ENCODE measurements at places on chromosomes 6 and 20.

DNA sequence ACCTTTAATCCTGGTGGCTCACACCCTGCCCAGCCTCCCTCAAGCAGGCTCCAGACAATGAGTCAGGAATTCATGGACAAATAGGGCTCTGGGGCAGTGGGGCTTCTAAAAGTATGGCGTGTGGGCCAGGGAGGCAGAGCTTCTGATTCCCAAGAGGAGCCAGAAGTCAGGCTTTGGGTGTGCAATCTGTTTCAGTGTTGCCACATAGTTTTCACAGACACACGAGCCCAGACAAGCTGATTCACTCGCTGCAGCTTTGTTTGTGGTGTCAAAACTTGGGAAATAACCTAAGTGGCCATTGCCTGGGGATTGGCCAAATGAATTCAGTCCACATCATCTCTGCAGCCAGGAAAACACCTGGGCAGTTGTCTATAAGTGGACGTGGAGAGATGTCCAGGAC is 9.2 kb downstream of the PEDS1 start:
- no peak for DNase-seq

DNA sequence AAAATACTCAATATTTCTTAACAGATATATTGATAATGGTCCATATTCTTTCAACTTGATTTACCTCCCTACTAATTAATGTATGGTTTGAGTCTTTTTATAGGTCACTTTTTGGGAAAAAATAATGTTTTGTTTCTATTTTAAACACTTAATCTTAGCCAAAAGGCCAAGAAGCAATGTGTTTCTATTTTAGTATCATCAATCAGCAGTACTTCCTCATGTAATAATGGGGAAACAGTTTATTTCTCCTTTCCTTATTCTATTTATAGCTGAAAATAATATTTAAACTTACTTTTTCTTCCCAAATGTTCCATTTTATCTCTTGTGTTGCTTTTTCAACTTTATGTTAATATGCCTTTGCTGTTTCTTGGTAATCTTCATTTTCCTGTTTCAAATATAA is 295.1 kb downstream of the ALDH8A1 start:
- no peak for DNase-seq

- DNase-seq, result no peak
These were observed 27.6 kb upstream of the ANKEF1 start for GRCh38 chr20:10007158-10007557.

DNA sequence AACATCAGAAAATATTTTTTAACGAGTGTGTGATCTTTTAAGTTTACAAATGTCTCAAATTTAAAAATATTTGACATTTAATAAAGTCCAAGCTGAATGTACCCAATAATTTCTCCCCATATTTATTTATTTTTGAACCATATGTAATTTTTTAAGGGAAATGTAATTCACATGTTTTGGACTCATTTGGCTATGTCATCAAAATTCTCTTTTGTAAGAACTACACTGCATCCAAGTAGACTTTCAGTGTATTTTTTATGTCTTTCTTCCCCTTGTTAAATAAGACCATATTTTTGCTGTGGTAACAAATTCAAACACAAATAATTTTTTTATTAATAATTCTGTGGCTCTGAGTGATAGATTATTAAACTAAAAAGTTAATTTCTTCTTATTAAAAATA is 365.2 kb downstream of the CD109 start:
- no peak for DNase-seq

- DNase-seq, result no peak
These were observed 5.0 kb downstream of the GFRA4 start for GRCh38 chr20:3658019-3658715.

- no peak for DNase-seq
These were observed 117.5 kb downstream of the FAM120B start for GRCh38 chr6:170423814-170424603.

DNA sequence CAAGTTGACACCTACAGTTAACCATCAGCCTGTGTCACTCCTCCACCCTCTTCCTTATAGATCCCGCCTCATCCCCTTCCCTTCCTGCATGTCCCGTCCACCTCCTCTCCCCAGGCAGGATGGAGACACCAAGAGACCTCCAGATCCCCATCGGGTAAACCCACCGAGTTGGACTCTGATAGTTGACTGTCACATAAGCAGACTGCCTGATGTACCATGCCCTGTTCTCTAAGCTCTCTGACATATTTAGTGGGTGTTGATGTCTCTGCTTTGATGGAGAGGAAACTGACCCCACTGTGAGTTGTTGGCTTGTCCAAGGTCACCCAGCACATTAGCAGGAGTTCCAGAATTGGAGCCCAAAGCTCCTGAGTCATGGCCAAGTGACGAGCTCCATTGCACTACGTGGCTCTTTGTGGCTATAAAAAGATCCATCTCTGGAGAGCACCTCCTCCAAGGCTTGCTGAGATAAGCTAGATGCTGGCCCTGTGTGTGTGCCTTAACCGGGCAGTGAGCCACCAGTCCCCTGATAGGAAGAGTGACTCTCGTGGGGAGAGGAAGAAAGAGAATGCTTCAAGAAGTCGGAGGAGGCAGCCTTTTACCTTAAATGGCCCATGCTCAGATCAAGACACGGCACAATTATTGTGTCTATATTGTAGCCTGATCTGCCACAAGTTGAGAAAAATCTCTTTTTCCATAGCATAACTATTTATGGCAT is 236.0 kb upstream of the ECI2 start:
- DNase-seq, result no peak

GRCh38 chr20:52448513-52449232 is 257.1 kb upstream of the ZFP64 start:
- DNase-seq, result no peak

GRCh38 chr6:39577446-39578165 is 147.6 kb downstream of the KIF6 start:
- no peak for DNase-seq

DNA sequence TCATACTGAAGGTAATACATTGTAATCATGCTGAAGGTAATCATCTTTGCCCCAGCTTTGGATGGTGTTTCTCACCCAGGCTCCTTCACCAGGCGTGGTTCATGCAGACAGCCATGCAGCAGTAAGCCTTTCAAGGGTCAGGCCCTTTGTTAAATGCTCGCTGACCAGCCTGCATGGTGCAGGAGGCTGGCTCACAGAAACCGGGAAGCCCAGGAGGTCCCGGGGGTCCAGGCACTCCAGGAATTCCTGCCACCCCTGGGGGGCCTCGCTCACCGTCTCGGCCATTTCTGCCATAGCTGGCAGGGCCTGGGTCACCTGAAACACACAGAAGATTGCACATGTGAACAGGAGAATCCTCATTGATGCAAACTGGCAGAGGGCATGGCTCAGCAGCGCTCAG is 86.1 kb downstream of the COL9A1 start:
- DNase-seq, result no peak

- no peak for DNase-seq
These were observed 55.2 kb downstream of the TIAM2 start for GRCh38 chr6:155050311-155050710.

- DNase-seq, result no peak
These were observed 18.7 kb upstream of the YWHAB start for GRCh38 chr20:44866703-44867335.

GRCh38 chr6:7201444-7201731 is 93.6 kb downstream of the RREB1 start:
- DNase-seq, result no peak

DNA sequence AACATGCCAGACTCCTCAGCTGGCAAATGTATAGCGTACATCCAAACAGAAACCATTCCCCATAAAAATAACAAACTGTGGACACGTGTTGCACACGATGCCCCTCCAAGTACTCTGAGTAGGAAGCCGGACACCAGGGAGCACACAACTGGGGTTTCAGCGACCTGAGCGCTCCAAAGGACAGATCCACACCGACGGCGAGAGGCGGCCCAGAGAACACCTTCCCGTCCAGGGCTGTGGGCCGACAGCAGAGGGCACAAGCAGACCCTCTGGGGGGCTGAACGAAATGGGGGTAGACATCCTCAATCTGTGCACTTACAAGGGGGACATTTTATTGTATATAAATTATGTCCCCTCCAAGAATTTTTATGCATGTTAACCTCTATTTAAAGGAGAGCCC is 24.7 kb downstream of the TAF4 start:
- no peak for DNase-seq

- no peak for DNase-seq
These were observed 1.6 kb downstream of the PSMA7 start for GRCh38 chr20:62141397-62142251.

- no peak for DNase-seq
These were observed 1267.0 kb upstream of the CITED2 start for GRCh38 chr6:140641412-140641811.

DNA sequence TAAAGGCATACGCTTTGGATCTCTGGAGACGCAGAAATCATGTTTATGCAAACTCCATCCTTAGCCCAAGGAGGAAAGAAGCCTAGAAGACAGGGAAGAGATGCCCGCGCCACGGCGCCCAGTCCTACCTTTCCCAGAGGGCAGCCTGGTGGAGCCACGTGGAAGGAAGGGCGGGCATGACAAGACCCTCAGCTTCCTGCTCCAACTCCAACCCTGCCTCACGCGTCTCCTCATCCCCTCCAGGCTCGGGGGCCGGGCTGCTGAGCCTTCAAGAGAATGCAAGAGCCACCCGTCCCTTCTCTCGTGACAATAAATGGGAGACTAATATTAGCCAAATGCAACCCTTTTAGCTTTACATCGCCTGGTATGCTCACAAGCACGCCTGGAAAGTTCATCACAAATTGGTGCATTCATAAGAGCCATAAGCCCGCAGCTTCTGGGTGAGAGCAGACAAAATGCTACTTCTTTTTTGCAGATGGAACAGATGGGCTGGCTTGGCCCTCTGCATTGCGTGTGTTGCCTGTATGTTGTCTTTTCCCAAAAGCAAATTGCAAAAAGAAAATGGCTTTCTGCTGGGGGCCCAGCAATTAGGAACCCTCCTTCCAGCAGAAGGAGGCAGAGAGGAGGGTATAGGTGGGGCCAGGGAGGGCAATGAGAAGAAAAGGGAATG is 8.2 kb upstream of the NTSR1 start:
- no peak for DNase-seq

GRCh38 chr6:6581054-6581453 is 7.5 kb upstream of the LY86 start:
- DNase-seq, result no peak

DNA sequence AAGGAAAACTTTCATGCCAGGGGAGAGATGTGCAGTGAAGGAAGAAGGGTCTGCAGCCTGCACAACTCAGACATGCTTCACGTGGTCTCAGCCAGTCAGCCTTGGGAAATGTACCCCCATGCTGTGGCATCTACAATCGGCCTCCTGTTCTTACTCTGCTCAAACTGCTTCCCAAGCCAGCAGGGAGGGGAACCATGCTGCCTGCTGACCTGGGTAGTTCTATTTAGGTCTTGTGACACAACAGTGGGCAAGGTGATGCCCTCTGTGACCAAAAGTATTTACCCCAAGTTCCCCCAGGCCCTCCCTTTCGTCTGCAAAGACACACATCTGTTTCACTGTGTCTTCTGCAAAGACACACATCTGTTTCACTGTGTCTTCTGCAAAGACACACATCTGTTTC is 106.9 kb downstream of the SLC23A2 start:
- no peak for DNase-seq

DNA sequence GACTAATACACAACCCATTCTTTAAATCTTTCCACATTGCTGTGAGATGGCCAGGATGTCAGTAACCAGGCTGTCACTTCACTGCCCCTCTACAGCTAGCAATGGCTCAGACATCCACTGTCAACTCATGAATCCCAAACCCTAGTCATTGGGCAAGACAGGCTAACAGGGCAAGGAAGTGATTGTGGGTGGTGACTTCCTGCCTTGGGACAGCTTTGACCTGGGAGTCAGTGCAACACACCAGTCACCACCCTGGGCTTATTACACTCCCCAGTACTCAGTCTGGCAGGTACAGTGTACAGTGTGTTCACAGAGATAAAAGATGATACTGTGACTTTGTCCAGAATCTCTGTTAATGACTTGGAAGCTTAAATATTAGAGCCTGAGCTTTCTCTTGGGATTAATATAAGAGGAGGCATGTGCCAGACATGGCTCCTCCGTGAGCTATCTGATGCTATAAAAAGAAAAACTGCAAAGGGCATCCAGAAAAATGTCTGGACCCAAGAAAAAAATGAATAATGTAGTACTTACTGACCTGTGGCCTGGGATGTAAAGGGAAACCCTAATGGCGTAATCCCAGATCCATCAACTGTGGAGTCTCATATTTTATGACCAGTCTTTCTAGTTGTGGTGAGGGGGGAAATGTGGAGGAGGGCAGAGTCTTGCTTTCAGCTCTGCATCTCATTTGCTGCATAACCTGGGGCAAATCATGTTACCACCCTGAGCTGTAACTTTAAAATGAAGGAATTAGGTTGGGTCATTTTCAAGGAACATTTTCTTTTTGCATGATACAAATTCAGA is 244.4 kb downstream of the SLC24A3 start:
- no peak for DNase-seq

DNA sequence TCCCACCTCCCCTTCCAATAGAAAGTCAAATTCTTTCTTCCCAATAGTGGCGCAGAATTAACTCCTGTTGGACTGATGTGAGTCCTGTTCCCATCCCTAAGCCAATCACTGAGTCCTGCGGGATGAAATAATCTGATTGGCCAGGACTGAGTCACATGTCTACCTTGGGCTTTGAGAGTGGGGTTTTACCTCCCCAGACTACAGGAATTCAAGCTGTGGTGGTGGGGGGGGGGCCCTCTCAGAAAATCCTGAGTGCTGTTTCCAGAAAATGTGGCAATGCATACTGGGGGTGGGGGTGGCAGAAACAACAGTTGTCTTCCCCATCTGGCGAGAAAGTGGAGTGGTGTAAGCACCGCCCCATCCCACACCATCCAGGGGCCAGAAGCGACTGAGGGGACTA is 65.7 kb downstream of the CTCFL start:
- DNase-seq, result no peak

DNA sequence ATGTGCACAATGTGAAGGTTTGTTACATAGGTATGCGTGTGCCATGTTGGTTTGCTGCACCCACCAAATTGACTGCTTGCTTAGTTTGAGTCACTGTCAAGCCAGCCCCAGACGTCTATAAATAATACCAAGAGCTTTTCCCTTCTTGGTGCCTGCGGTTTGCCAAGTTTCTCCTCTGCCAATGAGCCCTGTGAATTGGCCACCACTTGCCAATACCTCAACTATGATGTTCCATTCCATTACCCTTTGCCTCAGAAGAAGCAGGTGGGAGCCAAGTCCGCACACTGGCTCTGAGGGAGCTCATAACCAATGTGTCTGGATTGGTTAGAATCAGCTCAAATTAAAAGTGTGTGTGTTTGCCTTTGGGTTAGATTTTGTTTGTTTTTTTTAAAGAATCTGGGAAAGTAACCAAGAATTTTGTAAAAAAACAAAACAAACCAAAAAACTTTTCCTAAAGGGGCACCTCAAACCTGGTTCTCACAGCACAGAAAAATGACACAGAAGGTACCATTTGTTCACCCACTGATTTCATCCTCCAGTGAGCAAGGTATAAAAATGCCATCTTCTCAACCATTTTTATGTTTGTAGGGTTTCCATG is 244.7 kb upstream of the PRND start:
- DNase-seq, result no peak

DNA sequence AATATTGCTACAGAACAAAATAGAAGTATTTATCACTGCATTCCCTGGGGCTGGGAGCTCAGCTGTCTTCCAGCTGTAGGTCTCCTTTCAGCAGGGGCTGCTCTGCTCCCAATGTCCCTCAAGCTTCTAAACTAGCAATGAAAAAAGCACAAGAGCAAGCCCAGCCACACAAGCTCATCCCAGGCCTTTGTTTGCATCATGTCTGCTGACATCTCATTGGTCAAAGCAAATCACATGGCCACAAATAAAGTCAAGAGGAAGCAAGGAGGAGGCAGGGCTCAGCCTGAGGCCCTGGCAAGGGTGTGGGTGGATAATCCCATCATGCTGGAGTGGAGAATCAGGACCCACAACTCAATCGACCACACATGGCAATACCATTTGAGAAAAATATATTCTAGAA is 2.2 kb upstream of the BFSP1 start:
- no peak for DNase-seq
